ENCODE measurements at places on chromosomes 4 and X.

DNA sequence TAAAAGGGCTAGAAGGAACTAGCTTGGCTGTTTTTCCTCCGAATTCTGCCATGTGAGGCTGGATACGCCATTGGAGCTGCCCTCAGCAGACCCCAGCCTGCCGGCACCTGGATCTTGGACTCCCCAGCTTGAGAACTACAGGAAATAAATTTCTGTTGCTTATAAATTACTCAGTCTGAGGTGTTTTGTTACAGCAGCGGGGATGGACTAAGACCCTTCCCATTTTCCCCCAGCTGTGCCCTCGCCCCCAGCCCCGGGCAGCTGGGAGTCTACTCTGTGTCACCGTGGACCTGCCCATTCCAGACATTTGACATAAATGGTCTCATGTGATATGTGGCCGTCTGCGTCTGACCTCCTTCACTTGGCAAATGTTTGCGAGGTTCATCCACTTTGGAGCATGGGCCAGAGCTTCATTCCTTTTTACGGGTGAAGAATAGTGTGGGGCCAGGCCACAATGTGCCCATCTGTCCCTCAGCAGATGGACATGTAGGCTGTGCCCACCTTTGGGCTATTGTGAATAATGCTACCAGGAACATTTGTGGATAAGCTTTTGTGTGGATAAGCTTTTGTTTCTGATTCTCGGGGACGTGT, 30.7 kb upstream of the SPON2 start:
- DNase-seq = no peak

DNA sequence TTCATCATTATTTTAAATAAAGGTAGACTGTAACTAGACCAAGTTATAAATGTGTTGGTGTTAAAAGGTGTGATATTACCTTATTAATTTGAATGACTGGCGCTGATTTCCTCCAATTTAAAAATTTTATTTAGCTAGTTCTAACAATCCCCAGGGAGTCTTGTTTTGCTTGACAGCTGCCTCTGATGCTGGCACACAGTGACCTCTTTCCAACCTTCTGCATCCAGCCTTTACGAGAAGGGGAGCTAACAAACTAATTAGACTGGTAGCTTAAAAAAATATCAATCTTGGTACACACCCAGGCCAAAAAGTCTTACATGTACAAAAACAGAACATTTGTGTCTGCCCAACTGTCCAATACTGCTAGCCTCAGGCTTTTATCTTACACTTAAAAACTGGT, 51.8 kb upstream of the ENPEP start:
- no peak for DNase-seq

GRCh38 chr4:95638920-95639501, 90.2 kb upstream of the UNC5C start:
- DNase-seq = no peak

DNA sequence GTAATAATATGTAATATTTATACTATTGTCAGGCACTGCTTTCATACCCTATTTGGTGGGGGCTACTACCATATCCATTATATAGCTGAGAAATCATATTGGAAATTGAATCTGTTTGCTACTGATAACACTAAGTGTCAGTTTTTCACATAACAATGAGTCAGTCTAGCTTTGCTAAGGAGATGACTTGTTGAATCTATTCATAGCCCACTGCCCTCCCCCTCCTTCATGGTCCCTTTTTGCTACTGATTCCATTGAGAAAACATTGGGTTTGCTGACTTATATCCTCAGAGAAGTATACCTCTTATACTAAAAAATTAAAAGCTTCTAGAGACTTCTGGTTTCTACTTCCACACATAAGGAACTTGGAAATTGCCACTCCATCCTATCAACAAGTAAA, 1898.4 kb downstream of the STIM2 start:
- DNase-seq = no peak

GRCh38 chr4:126766241-126766640, 866.5 kb upstream of the INTU start:
- DNase-seq = no peak

DNA sequence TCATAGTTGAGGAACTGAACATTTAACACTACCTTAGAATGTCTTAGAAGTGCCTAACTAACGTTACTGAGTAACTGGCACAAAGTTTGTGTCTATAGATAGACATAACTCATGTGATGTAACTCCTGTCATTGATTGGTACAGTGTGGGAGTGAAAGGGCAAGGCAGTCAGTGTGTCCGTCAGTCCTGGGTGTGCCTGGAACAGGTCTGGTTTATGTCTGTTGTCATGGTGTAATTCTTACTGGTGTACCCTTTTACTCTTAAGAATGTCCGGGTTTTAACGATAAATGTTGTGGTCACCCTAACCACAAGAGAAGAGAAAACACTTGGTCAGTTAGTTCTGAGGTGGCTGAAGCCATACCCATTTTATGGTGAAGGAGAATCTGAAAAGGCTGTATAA, 93.1 kb upstream of the ESX1 start:
- no peak for DNase-seq

DNA sequence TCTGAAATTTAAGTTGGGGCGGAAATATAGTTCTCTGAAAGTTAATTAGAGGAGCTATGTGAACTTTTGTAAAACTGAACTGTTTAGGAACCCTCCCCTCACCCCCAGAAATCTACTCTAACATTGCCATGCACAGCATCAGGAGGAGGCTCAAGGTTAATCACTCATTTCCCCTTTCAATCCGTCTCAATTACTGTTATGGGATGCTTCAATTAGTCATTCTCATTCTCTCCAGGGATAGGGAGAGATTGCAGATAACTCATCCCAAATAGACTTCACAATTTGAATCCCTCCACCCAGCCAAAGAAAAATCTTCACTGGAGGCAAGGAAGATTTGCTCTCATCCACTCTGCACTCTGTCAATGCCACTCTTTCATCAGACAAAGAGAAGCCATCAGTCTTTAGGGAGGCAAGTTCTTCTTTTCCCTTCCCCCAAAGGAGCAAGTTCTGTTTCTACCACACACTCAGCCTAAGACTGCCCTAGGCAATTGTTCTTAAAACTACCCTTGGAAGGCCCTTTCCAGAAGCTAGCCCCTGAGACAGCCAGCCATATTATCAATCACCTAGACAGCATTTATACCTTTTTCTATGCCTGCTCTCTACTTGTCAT, 140.4 kb downstream of the SLC10A7 start:
- no peak for DNase-seq

DNA sequence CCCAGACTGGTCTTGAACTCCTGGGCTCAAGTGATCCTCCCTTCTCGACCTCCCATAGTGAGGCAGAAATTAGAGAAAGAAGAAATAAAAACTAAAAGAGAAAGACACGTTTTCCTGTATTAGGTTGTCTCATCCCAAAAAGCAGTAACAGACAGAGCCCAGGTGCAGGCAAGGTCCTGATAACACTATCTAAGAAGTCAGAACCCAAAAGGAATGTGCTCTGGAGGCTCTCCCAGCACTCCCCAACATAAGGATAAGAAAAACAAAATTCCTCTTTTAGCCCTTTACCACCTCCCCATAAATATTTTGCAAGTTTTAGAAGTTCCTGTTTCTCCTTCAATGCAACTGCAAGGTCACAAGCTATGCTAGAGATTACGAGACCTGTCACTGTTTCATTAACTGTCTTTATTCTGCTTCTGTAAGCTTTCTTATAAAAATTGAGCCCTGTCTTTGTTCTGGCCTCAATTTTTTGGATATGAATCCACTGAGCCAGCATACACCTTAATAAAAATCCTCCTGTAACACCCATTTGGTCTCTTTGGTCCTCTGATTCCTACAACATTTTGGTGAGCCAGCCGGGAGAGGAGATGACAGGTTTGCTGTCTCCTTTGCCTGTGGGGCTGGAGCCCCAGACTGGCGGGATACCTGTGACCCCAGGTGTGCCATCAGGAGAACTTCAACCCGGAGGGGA, 25.9 kb downstream of the LIAS start:
- no peak for DNase-seq

DNA sequence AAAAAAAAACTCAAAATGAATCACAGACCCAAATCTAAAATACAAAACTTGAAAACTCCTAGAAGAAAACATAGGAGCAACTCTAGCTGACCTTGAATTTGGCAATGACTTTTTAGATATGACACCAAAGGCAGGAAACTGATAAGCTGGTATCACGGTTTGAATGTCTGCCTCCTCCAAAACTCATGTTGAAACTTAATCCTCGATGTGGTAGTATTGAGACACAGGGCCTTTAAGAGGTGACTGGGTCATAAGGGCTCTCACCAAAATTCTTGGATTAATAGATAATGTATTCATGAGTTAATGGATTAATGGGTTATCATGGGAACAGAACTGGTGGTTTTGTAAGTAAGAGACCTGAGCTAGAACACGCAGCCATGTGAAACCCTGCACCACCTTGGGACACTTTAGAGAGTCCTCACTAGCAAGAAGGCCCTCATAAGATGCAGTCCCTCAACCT, 40.5 kb downstream of the FRYL start:
- DNase-seq = no peak

DNA sequence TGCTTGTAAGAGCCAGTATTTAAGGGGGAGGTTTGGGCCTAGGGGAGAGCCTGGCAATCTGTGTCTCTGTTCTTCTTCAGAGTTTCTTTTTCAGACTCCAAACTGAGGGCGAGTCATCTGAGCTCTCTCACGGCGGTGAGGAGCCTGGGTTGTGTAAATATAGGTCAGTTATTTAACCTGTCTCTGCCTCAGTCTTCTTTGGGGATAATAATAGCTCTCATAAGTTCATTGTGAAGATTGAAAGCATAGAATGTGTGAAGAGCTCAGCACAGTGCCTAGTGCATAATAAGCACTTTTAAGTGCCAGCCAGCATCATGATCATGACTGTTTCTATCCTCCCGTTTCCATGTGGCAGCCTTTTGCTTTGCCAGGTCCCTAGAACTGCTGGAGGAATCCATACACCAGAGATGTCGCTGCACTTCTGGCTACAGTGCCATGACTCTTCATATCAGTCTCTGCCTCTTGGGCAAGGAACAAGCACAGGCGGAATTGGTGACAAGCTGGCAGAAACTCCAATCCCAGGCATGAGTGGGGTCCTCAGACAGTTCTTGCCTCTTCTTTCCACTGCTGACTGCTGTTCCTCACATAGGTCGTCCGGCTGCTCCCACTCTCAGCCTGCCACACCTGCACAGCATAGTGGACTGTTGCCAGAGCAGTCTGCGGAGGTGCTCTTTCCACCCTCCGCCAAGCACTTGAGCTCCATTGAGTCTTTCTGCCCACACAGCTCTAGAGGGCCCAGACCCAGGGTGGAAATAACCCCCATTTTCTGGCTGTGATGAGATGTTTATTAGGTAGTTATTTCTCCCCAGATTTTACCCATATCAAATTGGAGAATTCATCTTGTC, 103.7 kb upstream of the MAML3 start:
- DNase-seq = peak; percentile 37

DNA sequence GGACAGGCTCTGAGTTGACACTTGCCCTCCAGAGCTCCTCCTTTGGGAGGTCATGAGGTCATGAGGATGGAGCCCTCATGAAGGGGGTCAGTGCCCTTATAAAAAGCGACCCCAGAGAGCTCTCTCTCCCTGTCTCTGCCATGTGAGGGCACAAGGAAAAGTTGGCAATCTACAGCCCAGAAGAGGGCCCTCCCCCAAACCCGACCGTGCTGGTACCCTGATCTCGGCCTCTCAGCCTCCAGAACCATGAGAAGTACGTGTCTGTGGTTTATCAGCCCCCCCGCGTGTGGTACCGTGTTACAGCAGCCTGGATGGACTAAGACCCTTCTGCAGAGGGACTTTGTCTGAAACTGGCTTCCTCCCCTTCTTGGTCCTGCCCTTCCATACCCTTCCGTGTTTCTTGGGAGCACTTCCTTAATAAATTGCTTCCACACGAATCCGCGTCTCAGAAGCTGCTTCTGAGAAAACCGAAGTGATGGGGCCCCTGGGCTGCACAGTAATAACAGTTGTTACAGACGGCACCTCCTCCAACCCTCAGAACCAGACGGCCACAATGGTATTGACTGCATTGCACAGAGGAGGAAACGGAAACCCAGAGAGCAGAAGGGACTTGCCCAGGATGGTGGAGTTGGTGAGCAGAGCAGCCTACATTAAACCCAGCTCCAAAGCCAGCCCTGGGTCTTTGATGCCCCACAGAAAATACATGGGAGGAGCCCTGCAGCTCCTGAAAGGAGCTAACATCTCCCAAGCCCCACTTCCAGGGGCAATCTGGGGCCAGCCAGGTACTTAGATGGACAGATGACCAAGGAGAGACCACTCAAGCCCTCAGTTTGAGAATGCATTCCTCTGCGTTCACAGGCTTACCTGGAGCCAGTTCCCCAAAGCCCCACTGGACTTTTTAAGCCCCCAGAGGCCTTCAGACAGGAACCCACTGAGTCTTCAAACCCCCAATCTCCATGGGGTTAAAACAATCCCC, 242.7 kb downstream of the BCOR start:
- DNase-seq = peak; percentile 9

DNA sequence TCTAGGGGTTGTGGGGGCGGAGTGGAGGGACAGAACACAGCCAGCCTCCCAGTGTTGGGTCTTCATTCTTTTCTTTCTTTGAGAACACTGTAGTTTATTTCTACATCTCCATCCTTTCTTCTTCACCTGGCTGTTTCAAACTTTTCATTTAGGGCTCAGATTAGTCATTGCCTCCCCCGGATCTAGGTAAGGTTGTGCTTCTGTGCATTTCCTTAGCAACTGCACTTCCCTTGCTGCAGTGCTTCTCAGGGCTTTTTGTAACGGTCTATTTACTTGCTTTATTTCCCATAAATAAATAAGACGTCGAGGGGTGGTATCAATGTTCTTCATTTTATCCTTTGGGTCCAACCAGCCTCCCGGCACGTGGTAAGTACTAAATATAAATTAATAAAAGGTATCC, 31.3 kb downstream of the ADGRL3 start:
- DNase-seq = no peak

GRCh38 chr4:124536946-124537345, 175.6 kb downstream of the ANKRD50 start:
- no peak for DNase-seq

GRCh38 chrX:20361890-20362262, 95.2 kb upstream of the RPS6KA3 start:
- peak; percentile 50 for DNase-seq

- no peak for DNase-seq
Observed at GRCh38 chrX:153408221-153408721, 3.0 kb upstream of the ZFP92 start.
